ENCODE measurements at places on chromosomes 1 and 21.

GRCh38 chr1:192878249-192878648 is 69.4 kb downstream of the RGS2 start:
- no peak for DNase-seq

DNA sequence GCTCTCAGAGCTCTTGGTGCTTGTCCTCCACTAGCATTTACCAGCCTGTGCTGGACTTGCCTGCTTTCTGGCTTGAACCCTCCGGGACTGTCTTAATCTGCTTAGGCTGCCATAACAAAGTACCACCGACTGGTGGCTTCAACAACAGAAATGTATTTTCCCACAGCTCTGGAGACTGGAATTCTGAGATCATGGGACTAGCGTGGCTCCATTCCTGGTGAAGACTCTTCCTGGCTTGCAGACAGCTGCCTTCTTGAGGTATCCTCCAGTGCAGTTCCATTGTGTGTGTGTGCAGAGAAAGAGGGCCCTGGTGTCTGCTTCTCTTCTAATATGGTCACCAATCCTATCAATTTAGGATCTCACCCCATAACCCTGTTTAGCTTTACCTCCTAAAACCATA is 22.0 kb upstream of the RCAN1 start:
- DNase-seq: no peak

- peak; percentile 50 for DNase-seq
These were observed 37.7 kb upstream of the ATG4C start for GRCh38 chr1:62746086-62746808.

DNA sequence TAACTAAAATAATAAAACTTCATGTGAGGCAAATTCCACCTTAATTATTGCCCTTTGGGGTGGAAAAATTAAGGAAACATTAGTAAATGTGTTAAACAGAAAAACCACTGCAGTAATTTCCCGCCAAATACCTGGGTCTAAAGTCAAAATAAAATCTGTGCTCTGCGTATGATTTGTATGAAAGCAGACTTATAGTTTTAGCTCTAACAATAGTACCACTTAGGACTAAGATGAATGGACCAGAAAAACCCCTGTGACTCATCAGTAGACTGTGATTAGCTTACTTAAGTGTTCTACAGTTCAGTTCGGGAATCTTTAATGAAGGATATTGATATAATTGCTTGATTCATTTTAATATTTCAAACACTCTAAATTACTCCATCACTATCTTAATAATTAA is 23.3 kb upstream of the C1orf105 start:
- no peak for DNase-seq

GRCh38 chr1:236654957-236655356 is 31.3 kb upstream of the ACTN2 start:
- no peak for DNase-seq

DNA sequence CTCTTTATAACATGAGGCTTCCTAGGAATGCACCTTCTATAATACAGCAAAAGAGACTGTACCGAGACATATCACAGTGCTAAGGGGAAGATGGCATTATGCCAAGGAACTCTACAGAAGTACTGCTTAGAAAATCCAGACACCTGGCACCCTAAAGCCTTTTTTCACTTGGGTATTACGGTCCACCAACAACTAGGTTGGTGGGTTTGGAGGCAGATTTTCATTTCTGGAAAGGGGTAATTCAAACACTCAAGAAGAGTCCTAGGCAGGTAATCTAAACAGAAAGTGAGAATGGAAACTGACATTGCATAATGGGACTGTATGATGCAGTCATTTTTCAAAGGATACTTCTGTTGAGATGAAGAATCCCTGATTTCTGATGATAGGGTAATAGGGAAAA is 19.6 kb downstream of the SCMH1 start:
- DNase-seq: no peak

DNA sequence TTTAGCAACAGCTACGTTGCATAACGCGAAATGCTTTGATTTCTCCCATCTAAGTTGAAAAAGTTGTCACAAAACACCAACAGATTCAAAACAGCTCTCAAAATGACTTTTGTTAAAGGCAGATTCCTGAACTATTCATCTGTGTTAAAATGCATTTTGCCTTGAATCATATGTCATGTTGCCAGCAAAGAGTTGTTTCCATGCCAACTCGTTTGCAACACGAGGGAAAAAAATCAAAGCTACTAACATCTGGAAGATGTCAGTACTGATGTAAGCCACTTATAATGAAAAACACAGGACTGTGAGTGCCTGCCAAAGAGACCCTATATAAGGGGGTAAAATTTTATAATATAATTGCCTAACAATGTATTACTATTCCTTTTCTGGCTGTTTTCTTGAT is 182.7 kb upstream of the PTBP2 start:
- DNase-seq: no peak
